ENCODE measurements at places on chromosomes 12 and 14.
A peak's percentile ranks its signal among the peaks of the same experiment; 100 is the strongest.

DNA sequence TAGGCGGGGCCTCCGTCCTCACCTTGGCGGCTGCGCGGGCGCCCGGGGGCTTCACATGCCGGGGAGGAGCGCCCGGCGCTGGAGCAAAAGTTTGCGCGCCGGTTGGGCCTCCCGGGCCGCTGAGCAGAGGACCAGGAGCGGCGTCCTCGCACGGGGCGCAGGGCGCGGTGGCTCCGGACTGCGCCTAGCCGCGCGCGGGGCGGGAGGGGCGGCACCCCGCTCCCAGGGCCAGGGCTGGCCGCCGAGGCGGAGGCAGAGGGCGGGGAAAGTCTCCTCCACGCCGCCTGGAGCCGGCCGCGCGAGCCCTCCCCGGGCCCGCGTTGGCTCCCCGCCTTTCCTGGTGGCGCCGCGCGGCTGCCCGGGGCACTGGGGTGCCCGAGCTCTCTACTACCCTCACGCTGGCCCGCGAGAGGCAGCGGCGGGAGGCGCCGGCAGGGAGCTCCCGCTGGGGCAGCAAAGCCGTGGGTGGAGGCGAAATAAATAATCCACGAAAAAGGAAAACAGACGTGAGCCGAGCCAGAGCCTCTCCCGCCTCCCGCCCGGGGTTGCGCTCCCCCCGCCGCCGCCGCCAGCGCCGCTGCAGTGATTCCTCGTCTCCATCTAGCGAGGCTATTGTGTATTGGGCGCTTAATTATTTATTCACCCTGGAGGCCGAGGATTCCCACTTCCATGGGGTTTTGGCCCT is 400 bp upstream of the PRIMA1 start:
- peak; percentile 81 for DNase-seq

- DNase-seq, result peak; percentile 41
Measured at GRCh38 chr12:26434299-26435068, 239.1 kb downstream of the SSPN start.

DNA sequence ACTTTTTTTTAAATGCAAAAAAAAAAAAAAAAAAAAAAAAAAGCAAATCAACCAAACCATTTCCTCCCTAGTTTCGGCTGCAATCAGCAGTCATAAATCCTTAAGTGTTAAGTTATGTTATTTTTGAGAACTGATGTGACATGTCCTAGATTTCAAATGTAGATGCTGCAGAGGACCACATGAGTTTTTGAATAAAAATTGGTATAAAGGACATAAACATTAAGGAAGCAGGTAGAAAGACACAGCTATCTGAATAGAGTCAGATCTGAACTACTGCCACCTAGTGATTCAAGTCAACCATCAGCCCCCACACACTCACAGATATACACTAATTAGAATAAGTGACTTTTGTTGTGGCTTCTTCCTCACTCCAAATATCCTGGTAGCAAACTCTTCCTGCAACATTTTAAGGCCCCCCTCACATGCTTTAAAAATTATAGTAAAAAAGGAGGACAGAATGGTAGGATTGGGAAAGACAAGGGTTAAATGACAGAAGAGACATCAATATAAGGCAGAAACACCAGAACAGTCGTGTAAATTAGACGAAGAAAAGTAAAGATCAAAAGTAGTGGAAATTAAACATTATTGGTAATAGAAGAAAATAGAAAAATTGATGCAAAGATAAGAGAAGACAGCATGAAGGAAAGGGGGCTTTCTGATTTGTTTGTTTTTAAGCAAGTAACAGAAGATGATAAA is 394.5 kb upstream of the ATP2B1 start:
- no peak for DNase-seq

GRCh38 chr12:101551362-101552114 is 43.2 kb upstream of the MYBPC1 start:
- DNase-seq, result no peak

DNA sequence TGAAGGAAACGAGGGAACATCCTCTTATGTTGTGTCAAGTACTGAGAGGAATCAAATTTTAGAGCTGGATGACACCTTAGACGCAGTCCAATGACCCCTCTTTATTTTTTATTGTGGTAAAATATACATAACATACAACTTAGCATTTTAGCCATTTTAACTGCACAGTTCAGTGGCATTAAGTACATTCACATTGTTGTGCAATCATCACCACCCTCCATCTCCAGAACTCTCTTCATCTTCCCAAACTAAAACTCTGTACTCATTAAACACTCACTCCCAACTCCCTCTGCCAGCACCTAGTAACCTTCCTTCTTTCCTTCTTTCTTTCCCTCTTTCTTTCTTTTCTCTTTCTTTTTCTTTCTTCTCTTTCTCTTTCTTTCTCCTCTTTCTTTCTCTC is 97.2 kb upstream of the SLC24A4 start:
- DNase-seq, result no peak

- DNase-seq, result no peak
Measured at GRCh38 chr14:67137744-67138371, 51.4 kb upstream of the GARIN2 start.

- no peak for DNase-seq
Measured at GRCh38 chr14:104389326-104390220, 190.0 kb upstream of the C14orf180 start.

GRCh38 chr12:128971802-128972201 is 118.5 kb downstream of the GLT1D1 start:
- no peak for DNase-seq

GRCh38 chr14:58941629-58942028 is 246.8 kb upstream of the DAAM1 start:
- no peak for DNase-seq

GRCh38 chr12:30988646-30989286 is 62.2 kb downstream of the TSPAN11 start:
- DNase-seq, result no peak

- no peak for DNase-seq
Measured at GRCh38 chr12:130369816-130370215, 32.1 kb downstream of the PIWIL1 start.

DNA sequence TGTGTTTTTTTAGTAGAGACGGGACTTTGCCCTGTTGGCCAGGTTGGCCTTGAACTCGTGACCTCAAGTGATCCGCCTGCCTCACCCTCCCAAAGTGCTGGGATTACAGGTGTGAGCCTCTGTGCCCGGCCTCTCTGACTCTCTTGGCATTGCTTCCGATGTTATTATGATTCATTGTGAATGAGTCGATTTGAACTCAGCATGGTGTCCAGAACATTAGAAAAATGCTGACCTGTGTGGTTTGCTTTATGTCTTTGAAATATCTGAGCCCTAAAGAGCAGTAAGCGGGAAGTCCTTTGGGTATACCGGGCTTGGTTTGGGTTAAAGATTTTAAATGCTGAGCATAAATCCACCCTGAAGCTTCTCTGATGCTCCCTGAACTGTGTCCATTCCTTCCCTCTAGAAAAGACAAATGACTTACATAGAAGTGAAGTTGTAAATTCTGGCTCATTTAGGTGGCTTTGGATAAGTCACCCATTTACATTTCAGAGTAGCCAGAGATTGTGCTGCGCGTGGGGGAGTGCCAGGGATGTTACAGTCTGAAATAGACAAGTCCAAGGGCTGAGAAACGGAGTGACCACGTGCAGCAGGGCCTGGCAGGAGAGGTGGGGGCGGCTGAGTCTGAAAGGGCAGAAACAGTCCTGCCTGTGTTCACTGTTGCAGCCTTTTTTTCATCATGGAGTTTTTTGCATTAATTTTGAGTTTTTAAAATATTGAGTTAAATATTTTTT is 39.6 kb downstream of the SLC15A4 start:
- DNase-seq, result no peak

- DNase-seq, result no peak
Measured at GRCh38 chr14:22213120-22213519, 375.9 kb downstream of the DAD1 start.

GRCh38 chr12:19872621-19873540 is 433.6 kb downstream of the AEBP2 start:
- no peak for DNase-seq

All from putamen (tissue), 1 donor.